BE2C (cell line): ENCODE measurements at places on chromosomes 3 and 15.

- DNase-seq, result no peak
Observed at GRCh38 chr3:115500795-115501194, 122.5 kb upstream of the GAP43 start.

GRCh38 chr3:129745253-129745652 is 138.8 kb upstream of the PLXND1 start:
- DNase-seq, result no peak

DNA sequence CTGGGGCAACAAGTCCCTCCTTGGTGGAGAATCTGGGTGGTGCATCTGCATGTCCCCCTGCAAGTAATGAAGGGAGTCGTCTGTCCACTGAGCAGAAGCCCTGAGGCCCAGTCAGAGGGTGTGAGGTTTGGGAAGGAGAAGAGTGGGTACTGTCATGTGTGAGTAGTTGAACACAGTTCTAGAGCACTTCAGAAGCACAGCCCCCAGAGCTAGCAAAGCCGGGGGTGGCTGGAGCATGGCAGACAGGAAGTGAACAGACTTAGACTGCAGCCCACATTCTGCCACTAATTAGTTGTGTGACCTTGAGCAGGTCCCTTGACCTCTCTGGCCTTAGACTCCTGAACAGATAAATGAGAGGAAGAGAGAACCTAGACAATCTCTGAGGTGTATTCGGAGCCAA is 207.6 kb downstream of the UACA start:
- no peak for DNase-seq

DNA sequence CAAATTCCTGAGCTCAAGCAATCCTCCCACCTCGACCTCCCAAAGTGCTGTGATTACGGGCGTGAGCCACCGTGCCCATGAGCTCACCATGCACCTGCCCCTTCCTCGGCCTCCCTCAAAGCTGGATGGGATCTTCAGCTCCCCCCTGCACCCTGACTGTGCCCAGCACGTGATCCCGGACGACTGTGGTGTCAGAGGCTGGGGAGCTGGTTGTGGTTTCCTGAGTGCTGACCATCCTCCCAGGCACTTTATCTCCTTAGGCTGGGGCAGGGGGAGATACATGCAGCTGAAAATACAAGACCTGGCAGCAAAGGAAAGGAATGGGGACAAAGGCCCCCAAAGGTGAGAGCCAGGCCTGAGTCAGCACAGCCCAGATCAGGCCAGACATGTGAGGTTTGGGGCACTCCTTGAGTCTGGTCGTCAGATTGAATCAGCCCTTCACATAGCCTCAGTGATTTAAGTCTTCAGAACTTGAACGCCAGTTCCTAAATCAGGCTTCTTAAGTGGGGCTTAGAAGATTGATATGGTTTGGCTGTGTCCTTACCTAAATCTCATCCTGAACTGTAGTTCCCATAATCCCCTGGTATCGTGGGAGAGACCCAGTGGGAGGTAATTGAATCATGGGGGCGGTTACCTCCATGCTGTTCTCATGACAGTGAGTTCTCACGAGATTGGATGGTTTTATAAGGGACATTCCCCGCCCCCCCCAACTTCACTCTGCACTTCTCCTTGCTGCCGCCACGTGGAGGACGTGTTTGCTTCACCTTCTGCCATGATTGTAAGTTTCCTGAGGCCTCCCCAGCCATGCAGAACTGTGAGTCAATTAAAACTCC is 35.8 kb downstream of the PRKCD start:
- DNase-seq, result peak; percentile 49

DNA sequence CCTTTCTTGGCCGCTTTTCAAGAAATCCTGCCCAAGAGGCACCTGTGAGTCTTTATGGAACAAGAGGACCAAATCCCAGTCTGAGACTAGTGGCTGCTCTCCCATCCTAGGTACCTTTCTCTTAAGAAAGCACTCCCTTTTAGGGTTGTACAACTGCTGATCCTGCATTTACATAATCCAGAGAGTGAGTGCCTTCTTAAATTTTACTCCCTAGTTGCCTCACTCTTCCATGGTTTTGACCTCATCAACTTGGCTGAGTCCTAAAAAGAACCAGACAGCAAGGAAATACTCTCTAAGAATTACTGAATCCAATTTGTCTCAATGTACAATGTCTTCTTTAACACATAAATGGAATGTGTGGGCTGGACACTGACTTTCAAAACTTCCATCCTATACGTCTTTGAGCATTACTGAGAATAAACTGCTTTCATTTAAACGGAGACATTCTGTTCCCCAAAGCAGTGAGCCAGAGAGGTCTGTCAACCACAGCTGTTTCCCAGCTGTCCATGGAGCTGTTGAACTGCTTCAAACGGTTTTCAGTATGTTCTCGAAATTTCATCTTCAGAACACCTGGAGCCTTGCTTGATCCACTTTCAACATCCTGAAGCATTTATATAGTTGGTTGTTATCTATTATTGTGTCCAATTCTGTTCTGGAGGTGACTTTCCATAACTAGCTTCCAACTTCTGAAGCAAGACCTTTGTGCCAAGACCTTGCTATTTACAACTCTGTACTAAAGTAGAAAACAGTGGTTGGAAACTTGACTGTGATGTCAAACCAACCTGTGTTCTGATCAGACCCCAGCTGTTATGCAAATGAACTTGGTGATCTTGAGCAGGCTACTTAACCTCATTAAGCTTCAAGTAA is 179.1 kb downstream of the SLC9A9 start:
- no peak for DNase-seq

GRCh38 chr3:111081008-111081545 is 9.5 kb downstream of the NECTIN3 start:
- no peak for DNase-seq

DNA sequence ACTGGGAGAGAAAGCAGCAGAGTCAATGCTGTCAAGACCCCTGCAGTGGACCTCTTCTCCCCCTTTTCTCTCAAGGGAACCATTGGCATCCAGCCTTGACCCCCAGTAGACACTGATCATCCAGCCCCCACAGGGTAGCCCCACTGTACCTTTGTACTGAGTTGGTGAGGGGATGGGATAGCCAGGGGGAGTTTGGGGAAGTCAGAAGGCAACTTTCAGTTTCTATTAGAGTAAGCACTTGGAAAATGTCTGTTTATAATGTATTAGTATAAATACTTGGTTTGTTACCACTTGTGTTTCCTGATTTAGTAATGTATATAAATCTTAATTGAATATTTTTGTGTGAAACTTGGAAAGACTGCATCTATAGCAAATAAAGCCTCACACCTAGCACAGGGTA is 25.0 kb downstream of the DAG1 start:
- DNase-seq, result no peak

GRCh38 chr15:53618461-53618860 is 141.0 kb downstream of the WDR72 start:
- no peak for DNase-seq

DNA sequence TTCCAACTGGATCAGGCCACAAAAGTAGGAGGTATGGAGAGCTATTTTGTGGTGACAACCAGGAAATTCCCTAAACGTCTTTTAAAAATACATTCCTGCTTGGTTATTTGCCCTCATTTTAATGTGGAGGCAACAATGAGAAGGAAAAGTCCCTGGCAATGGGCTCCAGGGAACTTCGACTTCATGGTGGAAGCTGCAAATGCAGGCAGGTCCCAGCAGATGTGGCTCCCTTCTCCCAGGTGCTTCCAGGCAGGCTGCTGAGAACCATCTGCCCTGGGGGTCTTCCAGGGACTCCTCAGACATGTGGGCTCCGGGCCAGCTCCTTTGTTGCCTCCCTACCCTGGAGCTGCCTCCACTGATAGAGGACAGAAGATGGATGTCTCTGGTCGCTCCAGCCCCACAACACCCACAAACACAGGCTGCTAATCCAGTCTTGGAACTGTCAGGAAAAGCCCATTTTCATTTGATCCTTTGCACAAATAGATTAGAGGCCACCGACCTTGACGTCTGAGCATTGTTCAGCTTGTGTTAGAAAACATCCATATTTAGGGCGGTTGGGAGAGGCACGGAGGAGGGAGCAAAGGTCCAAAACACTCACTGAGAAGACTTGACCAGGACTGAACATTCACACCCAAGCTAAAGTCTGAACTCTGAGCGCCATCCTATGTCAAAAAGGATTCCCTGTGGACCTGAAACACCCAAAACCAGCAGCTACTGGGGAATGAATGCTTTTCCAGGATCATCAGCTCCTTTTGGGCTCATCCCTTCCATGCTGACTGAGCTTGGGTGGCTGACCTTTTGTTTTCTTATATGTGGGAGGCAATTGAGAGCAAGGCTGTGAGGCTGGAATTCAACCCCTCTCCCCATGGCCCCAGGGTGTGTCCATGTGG is 30.2 kb upstream of the SLCO2A1 start:
- DNase-seq, result no peak

DNA sequence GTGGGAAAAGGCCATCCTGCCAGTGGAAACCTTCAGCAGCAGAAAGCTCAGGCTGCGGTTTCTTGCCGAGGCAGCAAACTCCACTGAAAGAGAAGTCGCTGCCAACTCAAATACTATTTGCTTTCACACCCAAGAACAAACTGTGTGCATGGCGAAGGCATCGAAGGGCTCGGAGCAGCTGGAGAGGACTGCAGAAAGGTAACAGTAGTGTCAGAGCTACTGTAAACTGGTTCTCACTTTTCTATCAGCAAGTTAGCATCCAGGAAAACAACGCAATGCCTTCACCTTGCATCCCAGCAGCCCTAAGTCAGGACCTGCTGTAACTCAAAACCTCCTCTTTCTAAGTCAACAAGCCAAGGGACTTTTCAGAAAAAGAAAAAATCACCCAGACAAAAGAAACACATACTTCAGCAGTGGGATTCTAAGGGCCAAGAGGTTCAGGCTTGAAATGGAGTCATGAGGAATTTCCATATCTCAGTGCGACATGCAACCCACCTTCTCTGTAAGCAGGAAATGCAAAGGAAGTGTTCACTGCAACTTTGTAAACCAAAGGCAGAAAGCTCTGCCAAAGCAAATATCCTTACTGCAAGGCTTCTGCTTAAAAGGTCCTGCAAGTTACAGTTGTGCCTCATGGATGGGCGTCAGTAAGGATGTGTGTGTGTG is 193.5 kb downstream of the FOXP1 start:
- DNase-seq, result no peak

GRCh38 chr3:51722362-51722761 is 15.5 kb downstream of the GRM2 start:
- no peak for DNase-seq

DNA sequence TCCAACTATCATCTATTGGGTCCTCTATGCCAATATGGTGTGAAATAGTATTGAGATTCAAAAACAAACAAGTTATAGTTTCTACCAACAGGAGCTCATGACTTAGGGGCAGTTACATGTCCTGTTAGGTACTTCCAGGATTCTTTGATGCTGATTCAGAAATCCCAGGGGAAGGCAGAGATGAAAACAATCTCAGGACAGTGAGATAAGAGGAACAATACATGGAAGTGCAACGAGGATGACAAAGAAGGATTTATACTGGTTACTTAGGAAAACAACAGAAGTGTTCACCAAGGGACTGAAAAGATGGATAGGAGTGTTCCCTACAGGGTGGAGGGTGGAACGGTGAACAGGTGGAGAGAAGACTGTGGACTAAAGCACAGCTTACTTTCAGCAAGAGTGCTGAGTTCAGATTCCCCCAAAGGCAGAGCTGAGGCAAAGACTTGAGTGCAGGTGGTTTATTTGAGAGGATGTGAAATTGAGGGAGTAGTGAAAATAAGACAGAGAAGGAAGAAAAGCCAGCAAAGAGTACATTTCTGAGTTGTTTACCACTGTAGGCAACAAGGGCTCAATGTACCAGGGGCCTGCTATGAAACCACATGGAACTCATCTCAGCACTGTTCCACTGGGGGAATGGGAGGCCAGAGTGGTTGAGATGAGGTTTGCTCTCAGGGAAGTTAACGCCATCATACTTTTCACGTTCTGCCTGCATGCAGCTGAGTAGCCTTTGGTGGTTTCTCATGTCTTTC is 68.1 kb downstream of the TRIM69 start:
- DNase-seq, result no peak

DNA sequence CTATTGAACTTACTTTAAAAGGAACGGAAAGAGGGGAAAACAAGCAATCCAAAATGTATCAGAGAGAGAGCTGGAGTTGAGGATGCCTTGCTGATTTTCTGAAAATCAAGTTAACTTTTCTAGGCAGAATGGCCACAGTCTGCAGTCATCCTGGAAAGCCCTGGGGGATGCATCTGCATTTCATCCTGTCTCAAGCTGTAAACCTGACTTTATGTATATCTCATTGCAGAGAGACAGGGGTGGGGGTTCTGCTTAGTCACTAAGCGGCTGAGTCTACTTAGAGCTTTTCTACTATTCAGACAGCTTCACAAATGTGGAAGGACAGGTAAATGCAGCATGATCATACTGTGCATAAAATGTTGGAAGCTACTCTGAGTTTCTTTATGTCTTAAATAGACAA is 41.4 kb downstream of the MRPS25 start:
- peak; percentile 10 for DNase-seq

- no peak for DNase-seq
Observed at GRCh38 chr3:178671791-178672190, 135.6 kb downstream of the KCNMB2 start.

GRCh38 chr3:129577366-129577765 is 29.1 kb downstream of the PLXND1 start:
- peak; percentile 61 for DNase-seq

DNA sequence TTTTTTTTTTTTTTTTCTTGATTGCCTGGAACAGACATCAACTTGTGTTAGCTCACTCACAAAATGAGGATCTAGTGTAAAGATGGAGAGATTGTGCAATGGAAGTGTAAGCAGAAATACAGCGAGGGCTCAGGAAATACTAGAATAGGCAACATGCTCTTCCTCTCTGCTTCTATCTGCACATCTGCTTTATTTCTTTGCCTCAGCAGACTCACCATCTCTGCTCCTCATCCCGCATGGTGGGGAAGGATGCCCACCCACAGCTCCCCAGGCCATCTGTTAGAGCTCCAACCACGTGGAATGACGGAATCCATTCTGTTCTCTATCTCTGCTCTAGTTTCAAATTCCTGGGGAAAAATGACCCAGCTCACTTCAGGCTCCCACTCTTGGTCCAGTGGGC is 128.0 kb upstream of the ADAMTS9 start:
- peak; percentile 15 for DNase-seq

DNA sequence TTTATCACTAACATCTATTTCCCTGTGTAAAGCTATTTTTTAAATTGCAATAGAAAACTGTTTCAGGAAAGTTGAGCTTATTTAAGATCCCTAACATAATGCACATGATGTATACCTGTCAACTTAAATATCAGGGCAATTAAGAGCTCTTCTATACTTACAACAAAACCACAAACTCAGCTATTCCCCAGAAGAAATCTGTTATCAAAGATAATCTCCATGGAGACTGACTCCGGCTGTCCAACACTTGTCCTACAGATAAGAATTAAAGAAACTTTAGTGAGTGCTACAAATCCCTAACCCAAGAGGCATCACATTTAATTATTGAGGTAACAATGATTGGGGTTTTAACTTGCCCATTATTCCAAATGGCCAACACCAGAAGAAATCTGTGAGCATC is 3.4 kb downstream of the SELENOK start:
- no peak for DNase-seq

GRCh38 chr15:84876269-84876668 is 8.2 kb upstream of the SLC28A1 start:
- no peak for DNase-seq
